ENCODE measurements at places on chromosomes 2 and 18.

GRCh38 chr2:218152777-218153176 lies 14.0 kb downstream of the CXCR1 start:
- no peak for DNase-seq

GRCh38 chr2:195029804-195030654 lies 627.0 kb upstream of the SLC39A10 start:
- DNase-seq: no peak

DNA sequence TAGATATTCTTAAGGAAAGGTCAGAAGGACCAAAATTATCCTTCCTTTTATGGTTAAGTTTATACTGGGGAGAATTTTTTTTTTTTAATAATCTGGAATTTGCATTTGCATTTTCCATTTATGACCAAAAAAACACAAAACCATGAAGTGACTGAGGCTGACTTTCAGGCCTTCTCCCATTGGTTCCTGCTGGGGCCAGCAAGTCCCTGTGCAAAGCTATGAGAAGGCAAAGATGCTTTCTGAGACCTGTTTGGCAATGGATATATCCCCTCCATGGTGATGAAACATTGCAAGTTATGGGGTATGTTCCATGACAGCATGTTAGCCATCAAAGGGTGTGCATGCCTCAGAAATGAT lies 60.8 kb downstream of the KIAA2012 start:
- no peak for DNase-seq

DNA sequence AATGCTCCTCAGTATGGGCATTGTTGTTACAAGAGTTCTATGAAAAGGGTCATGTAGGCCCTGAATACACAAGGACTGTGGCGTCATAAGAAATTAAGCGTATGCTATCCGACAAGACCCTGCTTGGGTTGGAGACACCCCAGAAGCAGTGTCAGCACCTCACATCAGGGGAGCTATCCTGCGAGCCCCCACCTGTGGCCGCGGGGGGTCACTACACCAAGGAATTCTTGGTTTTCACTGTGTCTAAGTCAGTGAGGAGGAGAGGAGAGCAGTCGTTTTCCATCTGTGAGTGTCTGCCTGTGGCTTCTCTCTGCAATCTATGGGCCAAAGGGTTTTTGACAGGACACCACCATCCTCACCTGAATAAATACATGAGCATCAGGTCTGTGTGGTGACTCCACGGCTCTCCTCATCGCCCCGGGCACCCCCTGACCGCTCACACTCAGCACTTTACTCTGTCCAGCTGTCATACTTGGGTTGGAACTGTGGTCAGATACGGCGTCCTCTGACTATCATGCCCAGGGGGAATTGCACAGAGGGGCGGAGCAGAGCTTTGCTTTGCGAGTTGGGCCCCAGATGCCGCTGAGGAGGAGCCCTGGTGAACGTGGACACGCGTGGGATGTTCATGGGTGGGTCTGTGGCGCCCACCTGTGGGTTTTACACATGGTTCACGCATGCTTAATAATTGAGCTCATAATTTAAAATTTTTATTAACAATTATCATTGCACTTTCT lies 235.5 kb downstream of the MYT1L start:
- DNase-seq: no peak

GRCh38 chr18:79479761-79480161 lies 84.0 kb downstream of the NFATC1 start:
- no peak for DNase-seq

DNA sequence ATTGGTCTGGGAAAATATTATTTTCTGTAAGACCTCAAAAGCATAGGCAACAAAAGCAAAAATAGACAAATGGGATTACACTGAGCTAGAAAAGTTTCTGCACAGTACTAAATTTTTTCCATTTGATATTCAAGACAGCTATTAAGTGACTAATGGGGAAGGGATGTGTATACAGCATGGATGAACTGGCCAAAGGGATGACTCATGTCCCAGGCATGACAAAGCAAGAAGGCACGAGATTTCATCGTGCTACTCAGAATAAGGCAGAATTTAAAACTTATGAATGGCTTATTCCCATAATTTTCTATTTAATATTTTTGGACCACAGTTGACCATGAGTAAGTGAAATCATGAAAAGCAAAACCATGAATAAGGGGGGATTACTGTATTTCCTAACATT lies 1250.1 kb upstream of the GYPC start:
- no peak for DNase-seq

DNA sequence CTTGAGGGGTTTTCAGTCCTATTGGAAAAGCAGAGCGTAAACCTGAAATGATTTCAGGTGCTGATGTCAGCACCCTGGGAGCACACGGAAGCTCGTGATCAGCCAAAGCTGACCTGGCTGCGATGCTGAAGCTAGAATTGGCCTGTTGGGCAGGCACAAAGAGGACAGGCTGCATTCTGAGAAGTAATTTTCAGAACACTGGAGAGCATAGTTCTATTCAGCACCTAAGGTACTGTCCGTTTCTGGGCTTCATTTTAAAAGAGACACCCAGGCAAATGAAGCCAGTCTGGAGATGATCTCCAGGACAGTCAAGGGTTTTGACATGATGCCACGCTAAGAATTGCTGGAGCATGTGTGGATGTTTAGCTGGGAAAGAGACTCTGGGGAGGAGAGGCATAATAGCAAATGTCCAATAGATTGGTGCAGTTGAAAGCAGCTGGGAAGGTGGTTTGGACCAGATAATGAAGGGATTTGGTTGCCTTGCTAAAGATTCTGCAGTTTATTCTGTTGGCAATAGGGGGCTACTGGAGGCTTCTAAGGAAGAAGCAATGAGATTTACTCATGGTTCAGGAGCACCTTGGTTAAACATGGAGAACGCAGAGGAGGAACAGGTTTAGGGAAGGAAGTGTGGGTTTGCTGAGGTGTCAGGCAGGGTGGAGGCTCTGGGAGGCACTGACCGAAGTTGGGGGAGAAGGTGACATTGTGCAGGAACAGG lies 86.6 kb downstream of the ACOXL start:
- DNase-seq: no peak

DNA sequence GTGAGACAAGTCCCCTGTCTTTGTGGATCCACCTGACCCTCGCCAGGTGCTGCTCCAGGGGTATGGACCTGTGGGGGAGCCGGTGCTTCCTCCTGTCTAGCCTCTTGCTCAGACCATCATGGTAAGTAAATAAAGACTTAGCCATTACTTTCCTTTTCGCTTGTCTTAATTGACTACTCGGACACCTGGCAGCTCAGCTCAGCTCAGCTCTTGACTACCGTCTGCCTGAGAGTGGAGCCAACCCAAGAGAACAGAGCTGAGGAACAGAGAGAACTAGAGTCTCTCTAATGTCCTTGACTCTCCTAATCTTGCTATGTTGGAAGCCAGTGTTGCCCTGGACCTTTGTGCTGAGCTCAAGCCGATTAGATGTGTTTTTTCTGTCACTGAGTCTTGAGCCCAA lies 170.3 kb upstream of the CXCR4 start:
- DNase-seq: no peak

GRCh38 chr2:155379494-155379893 lies 681.0 kb downstream of the KCNJ3 start:
- no peak for DNase-seq

- no peak for DNase-seq
Observed at GRCh38 chr2:159971365-159972152, 90.9 kb downstream of the PLA2R1 start.

GRCh38 chr2:165376571-165376975 lies 92.9 kb upstream of the CSRNP3 start:
- no peak for DNase-seq

DNA sequence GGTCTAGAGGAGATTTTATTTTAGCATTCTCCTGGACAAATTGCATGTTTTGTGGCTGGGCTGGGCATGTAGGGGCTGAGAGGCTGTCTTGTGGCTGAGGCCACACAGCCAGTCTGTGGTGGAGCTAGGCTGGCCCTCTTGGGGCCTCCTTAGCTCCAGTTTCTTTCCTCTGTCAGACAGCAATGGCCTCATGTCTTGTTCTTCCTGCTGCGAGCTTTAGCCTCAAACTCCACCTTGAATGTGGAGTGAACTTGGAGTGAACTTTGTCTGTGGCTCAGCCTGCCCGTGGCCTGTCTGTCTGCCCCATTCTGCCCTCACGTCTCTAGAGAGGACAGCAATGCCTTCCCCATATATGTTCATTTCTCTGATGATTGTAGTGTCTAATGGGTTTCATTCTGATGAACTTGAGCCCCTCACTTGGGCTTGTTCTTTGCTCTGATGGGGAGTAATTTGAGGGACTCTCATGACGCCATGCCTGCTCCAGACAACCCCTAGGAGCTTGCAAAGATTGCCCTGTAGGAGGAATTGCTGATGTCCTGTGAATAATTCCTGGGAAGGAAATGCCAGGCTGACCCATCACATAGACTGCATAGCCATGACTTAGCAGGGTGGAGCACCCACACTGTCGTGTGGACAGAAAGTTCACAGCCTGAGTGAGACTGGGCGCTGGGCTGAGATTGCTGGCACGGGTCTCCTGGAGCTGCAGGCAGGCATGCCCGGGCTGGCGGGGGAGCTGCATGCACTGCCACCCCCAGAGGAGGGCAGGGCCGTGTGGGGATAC lies 42.6 kb downstream of the ASAP2 start:
- DNase-seq: no peak

GRCh38 chr2:20018601-20019152 lies 6.2 kb upstream of the MATN3 start:
- no peak for DNase-seq

GRCh38 chr2:192197357-192197756 lies 2.6 kb upstream of the TMEFF2 start:
- DNase-seq: no peak

GRCh38 chr2:58239243-58239925 lies 1.7 kb downstream of the FANCL start:
- DNase-seq: no peak
